HTR-8/SVneo (cell line): ENCODE measurements at places on chromosomes 11 and 22.

GRCh38 chr11:70482529-70482917 is 84.2 kb downstream of the CTTN start:
- peak; percentile 25 for DNase-seq

DNA sequence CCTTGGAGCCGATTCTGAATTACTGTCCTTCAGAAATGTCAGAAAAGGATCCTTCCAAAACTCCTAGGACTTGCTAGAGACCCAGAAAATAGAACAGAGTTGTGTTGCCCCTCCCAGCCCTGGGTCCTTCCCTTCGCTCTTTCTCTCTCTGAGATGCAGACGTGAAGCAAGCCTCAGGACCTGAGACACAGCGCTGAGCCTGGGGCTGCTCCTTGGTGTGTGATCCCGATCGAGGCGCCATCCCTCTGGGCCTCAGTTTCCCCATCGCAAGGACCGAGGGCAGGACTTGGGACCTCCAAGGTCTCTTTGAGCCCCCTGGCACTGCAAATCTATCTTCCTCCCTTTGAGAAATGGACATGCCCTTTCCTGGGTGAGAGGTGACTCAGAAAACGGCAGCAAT is 533.5 kb downstream of the TBC1D22A start:
- no peak for DNase-seq

GRCh38 chr11:97865424-97866012 is 1155.2 kb upstream of the CNTN5 start:
- DNase-seq: no peak

DNA sequence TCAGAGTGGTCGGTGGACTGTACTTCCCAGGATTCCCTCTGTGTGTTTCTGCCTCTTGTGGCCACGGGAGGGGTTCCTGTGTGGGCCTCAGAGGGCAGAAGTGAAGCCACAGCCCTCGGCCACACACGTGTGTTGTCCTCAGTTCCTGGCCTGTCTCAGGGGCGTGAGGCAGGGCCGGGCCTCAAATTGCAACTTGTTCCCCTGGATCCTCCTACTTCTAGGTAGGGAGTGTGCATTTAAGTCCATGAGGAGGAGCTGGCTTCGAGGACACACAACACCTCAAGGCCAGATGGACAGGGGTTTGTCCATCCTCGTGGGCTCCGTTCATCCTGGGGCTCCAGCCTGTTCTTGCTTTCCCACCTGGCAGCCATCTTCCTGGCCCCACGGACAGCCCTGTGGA is 573.0 kb downstream of the TBC1D22A start:
- DNase-seq: no peak

GRCh38 chr11:9858822-9859221 is 194.9 kb downstream of the SWAP70 start:
- DNase-seq: no peak

DNA sequence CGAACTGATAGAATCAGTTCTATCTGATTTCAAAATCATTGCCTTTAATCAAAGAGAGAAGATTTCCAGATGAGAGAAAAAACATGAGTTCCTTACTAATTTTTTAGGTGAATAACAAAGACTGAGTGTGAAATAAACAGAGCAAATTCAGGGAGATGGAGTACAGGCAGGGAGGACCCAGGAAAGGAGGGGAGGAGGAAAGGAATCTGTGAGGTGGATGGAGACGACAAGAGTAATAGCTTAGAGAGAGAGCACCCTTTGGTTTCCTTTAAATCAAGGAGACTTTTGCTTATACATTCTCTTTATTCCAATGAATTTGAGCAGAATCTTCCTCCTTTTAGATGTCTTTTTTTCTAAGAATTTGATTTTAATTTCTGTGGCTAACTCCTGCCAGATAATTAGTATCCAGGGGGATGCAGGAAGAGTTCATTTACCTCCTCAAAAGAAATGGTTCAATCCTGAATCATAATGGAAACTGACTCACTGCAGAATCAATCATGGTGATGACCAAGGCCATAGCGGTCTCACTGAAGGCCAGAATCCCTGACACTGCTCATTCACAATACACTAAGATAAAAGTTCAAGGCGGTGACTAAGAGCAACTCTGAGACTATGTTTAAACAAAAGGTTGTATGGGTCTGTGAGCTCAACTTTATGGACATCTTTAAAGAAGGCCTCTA is 234.0 kb upstream of the ZC3H12C start:
- peak; percentile 19 for DNase-seq

DNA sequence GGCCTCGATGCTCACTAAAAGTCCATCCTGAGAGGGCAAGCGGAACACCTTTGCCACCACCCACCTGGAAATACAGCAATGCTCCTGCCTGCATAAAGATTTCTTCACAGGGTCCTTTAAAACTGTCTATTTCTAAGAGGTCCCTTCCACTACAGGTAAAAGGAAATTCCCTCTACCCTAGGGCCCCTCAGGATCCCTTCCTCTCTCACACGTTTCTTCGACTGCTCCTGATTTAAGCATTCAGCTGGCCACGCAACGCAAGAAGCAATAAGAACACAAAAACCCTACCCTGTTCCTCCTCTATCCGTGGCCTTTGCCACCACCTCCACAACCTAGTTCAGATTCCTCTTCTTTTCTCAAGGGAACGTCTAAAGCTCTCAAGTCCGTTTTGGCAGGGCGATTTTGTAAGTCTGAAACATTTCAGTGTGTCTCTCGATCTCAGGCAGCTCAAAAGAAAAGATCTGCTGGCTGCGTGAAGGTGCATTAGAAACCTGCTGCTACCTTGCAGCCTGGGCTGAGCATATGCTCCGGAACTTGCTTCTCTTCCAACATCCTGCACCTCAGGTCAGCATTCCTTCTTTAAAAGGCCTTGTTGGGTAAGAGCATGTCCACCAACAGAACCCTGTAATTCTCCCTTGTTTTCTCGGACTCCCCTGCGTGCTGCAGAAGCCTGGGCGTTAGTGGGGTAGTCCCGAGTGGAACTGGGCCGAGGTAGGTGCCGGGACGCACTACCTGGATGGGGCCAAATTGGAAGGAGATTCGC is 1.6 kb downstream of the LGR4 start:
- DNase-seq: no peak

DNA sequence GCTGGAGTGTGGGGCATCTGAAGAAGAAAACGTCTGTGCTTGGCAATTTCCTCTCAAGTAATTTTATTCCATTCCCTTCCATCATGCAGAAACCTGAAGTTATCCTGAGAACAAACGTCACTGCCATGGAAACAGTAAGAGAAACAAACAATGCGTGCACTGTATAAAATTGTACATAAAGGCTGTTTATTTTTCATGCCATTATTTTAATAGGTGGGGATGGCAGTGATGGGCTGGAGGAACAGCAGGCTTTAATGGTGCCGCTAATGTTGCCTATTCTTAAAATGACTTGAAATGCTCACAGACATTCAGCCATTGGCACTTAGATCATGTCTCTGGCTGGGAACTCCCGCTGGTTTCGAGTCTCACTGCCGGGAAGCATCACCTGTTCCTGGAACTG is 7.5 kb upstream of the SEZ6L start:
- DNase-seq: no peak

DNA sequence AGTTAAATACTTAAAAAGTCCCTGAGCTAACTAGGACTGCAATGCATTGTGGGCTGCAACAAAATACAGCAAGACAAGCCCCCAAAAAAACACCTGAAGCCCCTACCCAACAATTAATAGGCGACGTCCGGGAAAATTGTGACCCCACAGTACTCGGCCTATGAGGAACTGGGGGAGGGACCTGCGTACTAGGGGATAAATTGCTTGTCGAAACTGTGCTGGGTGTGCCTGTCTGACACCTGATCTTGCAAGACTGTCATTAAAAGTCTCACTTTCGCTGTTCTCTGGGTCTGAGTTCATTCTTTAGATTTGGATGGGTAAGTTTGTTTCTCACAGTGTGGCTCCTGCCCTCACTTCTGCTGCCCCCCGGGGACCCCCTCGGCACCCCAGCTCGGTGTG is 15.2 kb downstream of the TANGO2 start:
- DNase-seq: no peak

DNA sequence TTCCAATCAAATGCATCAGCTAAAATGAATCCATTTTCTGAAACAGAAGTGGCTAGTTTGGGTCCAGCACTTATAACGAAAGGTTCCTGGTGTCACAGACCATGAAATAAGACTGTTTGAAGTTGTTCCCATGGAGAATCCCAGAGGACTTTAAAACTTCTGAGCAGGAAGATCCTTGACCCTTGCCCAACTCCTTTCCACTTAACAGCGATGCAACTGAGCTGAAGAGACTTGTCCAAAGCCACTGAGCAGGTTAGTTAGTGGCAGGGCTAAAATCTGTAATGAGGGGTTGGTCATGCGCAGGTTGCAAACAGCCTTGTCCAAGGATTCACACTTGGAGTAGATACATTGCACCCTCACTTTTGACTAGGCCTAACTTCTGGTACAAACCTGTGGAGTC is 1.3 kb downstream of the RAB38 start:
- DNase-seq: no peak

- no peak for DNase-seq
Measured at GRCh38 chr11:12243486-12243885, 133.1 kb downstream of the MICAL2 start.

DNA sequence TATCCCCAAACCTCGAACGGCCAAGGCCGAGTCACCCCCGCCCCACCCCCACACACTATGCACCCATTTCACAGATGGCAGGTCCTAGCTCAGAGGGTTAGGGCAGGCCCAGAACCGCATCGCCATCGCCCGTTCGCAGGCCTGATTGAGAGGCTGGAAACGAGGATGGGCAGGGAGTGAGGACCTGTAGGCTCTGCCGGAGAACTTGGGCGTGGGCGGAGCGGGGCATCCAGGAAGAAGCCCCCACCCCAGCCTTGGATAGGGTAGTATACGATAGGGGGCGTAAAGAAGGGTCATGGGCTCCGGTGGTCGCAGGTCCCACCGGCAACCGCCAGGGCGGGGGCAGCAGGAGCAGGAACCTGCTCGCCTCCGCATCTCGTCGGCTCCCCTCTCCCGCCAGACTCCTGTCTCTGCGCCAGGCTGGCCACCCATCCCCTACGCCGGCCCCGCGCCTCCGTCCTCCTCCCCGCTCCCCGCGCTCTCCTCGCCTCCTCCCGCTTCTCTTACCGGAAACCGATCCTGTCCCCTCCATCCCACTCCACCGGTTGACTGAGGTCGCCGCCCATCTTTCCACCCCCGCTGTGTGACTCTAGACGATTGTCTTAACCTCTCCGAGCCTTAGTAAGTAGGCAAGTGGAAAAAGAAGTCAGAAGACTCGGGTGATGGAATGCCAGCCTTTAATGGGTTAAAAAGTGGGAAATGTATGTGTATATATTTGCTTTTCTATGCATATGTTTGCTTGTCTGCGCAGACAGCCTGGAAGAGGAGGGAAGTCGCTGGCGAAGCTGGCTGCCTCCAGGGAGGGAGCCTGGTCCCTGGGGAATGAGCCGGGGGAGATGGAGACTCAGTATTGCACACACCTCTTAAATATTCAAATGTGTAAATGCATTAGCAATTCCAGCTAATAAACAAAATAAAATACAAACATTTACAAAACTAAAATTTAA is 52.8 kb downstream of the CYTH4 start:
- no peak for DNase-seq

DNA sequence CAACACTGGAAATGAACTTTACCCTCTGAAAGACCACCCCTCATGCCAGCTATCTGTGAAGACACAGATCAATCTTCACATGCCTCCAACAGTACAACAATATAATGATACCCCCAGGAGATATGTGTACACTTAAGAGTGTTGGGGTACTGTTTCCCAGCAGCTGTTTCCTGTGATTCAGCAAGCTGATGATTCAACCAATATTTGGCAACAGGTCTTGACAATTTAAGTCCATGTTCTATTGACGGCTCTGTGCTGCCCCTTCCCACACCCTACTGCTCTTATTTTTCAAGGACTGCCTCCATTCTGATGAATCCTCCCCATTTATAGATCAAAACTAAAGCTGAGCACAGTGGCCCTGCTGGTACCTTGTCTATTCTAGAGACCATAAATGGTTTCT is 6.6 kb downstream of the SNX19 start:
- no peak for DNase-seq

DNA sequence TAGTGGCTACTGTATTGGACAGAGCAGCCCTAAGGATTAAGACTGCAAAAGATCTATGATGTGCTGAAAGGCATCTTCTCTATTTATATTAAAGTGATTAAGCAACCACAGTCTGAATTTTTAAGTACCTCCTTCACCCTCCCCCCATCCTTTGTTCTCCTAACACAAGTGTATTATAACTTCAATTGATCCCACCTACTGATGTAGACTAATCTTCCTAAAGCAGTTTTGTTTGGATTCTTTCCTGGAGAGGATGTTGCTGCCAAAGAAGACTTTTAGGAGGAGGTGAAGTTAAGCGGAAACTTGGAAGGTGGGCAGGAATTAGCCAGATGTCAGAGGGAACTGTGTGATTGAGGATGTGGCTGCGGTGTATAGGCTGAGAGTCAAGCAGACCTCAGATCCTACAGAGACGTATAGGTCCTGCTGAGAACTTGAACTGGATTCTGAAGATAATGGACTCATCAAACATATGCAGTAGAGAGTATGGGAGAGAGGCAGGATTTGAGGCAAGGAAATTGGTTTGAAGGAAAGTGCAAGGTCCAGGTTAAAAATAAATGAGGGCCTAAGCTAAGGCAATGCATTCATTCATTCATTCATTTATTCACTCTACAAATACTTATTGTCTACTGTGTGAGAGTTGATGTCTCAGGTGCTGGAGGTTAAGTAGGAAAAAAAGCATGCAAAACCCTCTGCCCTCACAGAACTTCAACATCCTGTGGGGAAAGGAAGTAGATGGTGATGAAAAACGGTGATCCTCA is 5.2 kb upstream of the RASSF10 start:
- DNase-seq: no peak

GRCh38 chr11:39965701-39966100 is 1493.8 kb downstream of the LRRC4C start:
- DNase-seq: no peak

DNA sequence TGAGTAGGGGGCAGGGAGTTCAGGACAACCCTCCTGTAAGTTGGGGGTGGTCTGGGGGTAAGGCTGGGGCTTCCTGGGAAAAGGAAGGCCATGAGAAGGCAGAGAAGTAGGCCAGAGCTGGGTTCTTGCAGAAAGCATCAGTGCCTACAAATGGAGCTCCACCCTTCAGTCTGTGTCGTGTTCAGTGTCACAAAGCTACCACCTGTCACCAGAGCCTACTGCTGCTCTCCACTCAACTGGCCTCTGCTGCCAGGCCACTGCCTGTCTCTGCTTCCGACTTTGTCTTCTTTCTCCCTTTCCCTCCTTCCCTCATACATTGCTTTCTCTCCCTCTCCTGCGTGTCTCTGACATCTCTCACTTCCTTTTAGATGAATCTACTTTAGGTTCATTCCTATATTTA is 3.4 kb upstream of the WBP2NL start:
- DNase-seq: no peak

DNA sequence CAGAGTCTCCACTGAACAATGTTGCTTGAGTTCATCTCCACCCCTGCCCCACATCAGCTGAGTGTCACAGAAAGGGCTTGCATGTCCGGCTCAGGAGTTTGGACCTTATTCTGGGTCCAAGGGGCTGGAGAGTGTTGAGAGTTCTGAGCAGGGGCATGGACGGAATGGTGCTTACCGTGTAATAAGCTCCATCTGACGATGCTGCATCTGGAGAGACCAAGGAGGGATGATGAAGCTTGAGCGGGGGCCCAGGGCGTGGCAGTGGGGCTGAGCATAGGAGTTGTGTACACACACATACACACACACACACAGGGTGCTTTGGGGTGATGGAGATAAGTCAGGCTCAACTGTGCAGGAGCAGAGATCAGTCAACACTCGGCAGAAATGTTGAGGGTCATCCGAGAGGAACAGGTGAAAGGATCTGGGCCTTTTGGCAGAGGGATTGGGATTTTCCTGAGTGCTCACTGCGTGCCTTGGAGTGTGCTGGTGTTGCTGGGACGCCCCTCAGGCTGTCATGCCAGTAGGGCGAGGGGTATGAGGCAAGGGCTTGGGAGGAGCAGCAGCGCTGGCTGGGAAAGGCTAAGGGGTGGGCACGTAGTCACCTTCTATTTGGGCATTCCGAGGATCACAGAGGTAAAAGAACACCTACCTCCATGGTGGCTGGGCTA is 2.3 kb downstream of the USP35 start:
- DNase-seq: no peak
